ENCODE measurements at places on chromosomes 2 and 18.

GRCh38 chr2:148338541-148338940 is 306.0 kb upstream of the EPC2 start:
- no peak for DNase-seq

- no peak for DNase-seq
Measured at GRCh38 chr2:37764739-37765138, 93.3 kb upstream of the CDC42EP3 start.

GRCh38 chr2:226312155-226312554 is 487.5 kb downstream of the IRS1 start:
- DNase-seq: no peak

- no peak for DNase-seq
Measured at GRCh38 chr2:18180912-18181311, 302.4 kb downstream of the KCNS3 start.

DNA sequence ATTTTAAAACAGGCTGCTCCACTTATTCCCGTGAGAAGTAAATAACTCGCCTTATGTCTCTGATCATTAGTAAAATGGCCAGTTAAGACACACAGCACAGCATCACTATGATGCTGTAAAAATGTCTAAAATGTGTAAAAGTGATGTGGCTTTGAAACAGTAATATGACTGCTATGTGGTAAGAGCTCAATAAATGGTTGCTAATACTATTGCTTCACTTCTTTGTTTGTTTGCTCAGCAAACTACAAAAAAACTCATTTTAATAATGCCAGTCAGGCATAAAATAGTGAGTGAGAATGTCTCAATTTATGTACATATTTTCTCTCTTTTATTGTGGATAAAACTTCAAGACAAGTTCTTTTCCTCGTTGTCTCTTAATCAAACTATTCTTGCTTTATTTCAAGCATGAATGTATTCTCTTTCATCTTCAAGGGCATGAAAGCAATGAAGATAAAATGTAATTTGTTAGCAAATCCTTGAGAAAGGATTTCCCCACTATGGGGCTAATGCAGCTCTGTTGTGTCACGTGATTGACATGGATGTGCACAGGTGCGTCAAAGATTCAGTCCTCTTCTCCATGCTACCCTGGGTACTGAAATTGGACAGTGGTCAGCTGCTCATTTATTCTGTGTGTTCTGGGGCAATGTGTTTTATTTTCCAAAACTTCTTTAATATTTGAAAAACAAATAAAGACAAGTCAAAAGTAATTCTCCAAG is 387.2 kb downstream of the TRIB2 start:
- DNase-seq: no peak

GRCh38 chr2:204040016-204040415 is 103.5 kb downstream of the ICOS start:
- DNase-seq: no peak

DNA sequence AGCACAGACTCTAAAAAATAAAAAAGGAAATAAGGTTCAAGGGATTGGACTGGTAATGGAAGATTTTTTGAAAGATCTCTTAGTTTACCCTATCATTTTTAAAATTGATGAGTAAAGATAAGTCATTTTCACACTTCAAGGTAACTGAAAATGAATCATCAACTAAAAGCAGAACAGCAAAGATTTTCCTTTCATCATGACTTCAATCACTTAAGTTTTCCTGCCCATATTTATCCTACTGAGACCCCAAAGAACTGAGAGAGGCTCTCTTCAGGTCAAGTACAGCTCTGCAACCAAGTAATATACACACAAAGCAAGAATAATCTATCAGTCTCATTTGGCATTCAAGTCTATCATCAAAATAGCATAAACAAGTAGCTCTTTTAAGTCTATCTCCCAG is 540.7 kb downstream of the METTL4 start:
- DNase-seq: no peak

DNA sequence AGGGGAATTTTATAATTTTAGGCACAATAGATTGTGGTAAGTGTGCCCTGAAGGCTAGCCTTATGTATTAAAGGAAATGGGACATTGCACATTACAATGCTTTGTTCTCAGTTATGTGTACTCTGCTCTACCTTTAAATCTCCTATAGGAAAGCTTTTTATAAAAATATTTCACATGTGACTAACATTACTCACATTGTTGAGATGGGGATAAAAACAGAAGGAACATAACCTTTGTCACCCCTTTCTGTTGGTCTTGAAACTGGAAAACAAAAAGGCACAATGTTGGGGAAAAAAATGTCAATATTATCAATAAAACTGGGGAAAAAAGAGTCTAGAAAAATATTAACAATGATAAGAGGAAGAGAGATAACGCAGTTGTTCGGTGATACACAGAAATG is 17.3 kb upstream of the STAT1 start:
- no peak for DNase-seq

DNA sequence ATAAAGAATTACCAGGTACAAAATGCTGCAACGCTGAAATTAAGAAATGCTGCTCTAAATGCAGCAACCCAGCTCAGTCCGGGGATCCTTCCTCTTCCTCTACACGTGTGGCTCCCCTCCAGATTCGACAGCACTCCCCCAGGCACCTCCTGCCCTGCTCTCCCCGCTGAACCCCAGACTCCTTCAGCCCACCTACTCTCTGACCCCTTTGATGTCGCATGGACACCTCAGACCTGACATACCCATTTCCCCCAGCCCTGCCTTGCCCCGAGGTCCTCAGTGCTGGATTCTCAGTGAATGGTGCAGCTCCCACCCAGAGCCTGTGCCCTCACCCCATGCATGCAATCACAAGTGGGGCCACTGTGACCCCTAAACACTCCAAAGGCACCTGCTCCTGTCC is 4.6 kb upstream of the ADRA2B start:
- no peak for DNase-seq

- no peak for DNase-seq
Measured at GRCh38 chr2:63871864-63872263, 30.2 kb downstream of the UGP2 start.

DNA sequence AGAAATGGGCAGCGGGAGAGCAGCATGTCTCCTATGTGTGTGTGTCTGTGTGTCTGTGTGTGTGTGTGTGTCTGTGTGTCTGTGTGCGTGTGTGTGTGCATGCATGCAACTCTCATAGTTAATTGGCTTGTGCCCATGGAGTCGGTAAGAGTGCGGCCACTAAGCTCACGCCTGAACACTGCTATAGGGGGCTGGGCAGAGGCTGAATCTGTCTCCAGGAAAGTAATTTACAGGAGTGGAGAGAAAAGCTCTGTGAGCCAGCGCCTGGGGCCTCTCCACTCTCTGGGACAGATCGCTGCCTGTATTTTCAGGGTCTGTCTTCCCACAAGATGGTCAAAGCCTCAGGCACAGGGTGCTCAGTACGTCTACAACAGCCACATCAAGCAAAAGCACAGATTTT is 553.4 kb downstream of the TNS1 start:
- DNase-seq: no peak

DNA sequence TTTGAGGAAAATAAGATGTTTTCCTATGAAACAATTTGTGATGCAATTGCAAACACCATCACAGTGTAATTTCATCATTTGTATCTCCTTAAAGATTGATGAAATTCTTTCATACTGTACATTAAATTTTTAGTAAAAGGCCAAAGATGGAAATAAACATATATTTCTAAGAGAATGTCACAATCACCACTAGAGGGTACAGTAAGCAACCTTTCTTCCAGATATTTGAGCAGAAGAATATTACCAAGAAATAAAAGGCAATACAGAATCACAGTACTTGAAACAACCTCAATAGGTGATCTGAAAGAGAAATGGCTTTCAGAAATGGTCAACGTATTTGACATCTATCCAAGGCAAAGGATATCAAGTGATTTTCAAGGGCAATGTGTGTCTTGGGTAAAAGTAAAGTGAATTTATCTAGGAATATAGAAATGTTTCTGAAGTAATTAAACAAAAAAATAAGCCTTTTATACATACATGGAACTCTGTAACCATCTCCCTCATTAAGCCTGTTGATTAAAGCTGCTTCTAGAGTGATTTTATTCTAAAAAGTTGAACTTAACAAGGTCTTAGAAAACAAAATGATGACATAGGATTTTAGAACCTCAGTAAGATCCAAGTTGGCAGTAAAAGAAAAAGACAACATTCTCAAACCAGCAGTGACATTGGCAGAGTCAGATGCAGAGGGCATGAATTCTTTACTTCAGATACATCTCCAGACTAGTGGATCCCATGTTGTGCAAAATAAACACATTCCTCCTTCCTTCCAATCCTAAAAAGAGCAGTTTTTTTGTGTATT is 90.3 kb upstream of the SESTD1 start:
- DNase-seq: no peak

GRCh38 chr18:5429681-5430080 is 114.1 kb downstream of the EPB41L3 start:
- DNase-seq: no peak

GRCh38 chr18:9434122-9434701 is 41.1 kb upstream of the RALBP1 start:
- DNase-seq: no peak

- DNase-seq: no peak
Measured at GRCh38 chr2:141015341-141016047, 1115.3 kb downstream of the LRP1B start.

DNA sequence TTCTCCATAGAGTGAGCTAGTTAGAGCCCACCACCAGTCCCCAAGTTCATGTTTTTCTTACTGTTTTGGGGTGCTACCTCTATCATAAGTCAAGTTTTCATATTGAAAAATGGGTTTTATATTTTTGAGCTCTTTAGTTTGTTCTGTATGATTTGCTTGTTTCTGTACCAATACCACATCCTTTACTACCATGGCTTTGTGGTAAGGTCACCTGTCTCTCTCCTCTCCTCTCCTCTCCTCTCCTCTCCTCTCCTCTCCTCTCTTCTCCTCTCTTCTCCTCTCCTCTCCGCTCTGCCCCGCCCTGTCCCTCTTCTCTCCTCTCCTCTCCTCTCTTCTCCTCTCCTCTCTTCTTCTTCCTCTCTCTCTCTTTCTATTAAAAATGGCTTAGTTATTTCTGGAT is 22.1 kb upstream of the LBH start:
- DNase-seq: no peak

DNA sequence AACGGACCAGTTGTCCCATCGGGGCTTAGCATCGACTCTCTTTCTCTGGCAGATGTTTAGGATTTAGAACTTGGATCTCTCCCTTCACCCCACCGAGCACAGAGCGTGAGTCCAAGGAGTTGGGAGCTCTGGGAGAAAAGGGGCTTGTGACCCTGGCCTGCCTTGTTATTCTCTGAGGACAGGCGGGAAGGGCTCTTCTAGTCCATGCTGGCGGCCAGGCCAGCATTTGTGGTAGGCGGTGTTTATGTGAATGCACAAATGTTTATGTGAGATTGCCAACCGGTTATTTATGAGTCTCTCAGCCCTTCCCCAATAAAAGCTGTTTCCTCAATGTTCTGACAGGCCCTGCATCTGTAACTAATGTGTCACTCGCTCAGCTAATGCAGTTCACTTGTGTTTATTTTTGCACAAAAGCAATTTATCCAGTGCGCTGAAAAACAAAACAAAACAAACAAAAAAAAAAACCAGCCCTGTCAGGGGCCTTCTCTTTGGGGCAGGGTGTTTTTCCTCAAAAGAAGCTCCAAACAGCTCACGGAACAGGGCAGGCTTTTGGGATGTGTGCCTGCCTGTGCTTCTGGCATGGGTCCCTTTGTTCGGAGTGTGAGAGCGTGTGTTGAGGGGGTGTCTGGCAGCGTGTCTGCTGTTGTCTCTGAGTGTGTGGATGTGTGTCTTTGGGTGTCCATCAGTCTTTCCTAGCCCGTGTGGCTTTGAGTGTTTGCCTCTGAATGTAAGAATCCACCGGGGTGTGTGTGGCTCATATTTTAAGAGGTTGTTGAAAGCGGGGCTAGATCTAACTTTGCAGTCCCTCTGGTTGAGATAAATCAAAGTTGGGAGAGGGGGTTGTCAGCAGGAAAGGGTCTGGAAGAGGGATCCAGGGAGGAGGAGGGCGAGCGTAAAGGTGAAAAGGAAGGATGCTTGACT is 52.8 kb upstream of the HAAO start:
- no peak for DNase-seq

DNA sequence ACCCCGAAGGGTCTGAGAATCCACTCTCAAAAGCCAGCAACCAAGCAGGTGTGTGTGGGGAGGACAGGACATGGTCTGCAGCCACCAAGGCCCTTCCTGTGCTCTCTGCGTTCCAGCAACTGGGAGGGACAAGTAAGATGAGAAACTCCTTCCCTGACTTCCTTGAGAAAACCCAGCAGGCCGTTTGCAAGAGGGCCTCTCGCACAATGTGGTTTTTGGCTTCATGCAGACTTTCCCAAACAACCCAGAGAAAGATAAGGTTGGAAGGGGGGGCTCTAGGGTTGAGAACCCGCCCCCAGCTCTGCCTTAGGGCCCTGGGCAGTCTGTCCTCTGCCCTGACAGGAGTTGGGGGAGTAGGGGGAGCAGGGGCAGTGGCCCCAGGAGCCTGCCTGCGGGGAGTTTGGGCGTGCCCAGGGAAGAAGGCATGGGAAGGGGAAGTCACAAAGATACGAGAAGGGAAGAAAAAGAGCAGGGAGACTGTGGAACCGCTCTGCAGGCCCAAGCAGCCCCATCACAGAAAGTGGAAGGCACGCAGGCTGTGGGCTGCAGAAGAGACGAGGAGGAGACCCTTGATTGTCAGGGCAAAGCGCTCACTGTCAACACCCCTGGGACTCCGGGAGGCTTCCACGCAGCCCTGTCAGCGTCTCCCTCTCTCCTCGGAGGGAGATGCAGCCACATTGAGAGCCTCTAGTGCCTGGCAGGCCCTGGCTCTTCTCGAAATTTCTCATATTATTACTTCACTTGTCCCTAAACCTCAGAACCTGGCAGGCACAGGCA is 99.8 kb downstream of the SMAD7 start:
- no peak for DNase-seq

- DNase-seq: no peak
Measured at GRCh38 chr2:204239411-204240165, 303.0 kb downstream of the ICOS start.
